ENCODE measurements at places on chromosomes 1 and 21. TPM values are rescaled to one million over a fixed set of nuclear protein-coding genes. Genes with fewer than 3 reads are reported as not detected.

GRCh38 chr1:119516247-119516646, 9.2 kb downstream of the HSD3B1 start:
- no peaks in the 10 kb centered on the region for H3K4me1 ChIP-seq
- no peak overlapping the region for H3K27ac ChIP-seq
- H3K4me3 ChIP-seq = no peak overlapping the region
- no peaks in the 10 kb centered on the region for H3K27me3 ChIP-seq

The TFF2 gene
- total RNA-seq = not detected

GRCh38 chr1:169465281-169465680, 20.5 kb downstream of the SLC19A2 start:
- no peak for DNase-seq
- peaks cover 14% of the 10 kb centered on the region for H3K4me1 ChIP-seq
- H3K27me3 ChIP-seq = no peaks in the 10 kb centered on the region
- no peak overlapping the region for H3K27ac ChIP-seq
- no peak overlapping the region for H3K4me3 ChIP-seq
- peaks cover 19% of the 10 kb centered on the region for H3K36me3 ChIP-seq

GRCh38 chr1:204571631-204572030, 55.4 kb downstream of the MDM4 start:
- no peak for DNase-seq
- H3K4me1 ChIP-seq = peaks cover 11% of the 10 kb centered on the region
- H3K27me3 ChIP-seq = no peaks in the 10 kb centered on the region
- H3K36me3 ChIP-seq = peaks cover 31% of the 10 kb centered on the region

The COL6A1 gene
- 0.47 TPM for total RNA-seq

Measured in activated CD4-positive, alpha-beta T cell treated with anti-CD3 and anti-CD28 coated beads, Interleukin-2, amount 10 ng/mL, durations not matched to agents 24 days and 14 days (primary cell).